Spinal cord (tissue), 10 donors: ENCODE measurements at places on chromosomes 3 and 15. TPM values are rescaled to one million over a fixed set of nuclear protein-coding genes. Genes with fewer than 3 reads are reported as not detected.

DNA sequence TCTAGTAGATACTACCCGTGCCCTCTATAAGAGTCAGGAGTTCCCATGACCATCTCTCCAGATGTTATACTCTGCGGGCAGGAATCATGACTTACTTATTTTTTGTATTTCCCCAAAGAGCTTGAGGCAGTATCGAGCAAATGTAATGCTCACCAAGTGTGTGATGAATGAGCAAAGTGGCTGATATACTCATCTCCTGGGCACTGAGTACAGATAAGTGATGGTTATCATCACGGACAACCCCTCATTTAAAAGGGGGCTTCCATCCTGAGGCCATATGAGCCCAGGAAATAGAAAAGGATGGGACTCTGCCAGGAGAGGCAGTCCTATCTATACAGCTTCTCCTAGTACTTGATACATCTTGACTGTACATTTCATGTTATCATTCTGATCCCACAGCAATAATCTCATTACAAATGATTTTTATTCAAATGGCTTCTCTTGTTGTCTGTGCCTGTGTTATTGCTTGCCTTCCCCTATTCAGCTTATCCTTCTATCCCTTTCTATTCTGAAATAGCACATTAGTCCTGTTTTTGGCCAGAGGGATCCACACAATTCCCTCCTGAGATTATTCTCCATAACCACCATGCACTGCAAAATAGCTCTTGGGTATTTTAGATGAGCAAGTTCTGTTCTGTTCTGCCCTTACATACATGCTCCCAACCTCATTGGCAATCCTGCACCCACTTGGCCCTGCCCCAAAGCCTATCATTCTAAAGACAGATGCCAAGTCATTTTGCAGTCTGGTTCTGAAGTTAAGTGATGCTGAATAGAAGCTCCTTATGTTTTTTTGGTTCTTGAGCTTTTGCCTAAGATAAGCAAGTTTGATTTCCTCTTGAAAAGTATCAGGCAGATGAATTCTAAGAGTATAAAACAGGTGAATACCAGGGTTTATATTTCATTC lies 48.0 kb upstream of the MRPL3 start:
- no peak overlapping the region for H3K4me3 ChIP-seq
- H3K36me3 ChIP-seq = no peaks in the 10 kb centered on the region

The ATP13A4 gene
- polyA plus RNA-seq = 53.4 TPM

DNA sequence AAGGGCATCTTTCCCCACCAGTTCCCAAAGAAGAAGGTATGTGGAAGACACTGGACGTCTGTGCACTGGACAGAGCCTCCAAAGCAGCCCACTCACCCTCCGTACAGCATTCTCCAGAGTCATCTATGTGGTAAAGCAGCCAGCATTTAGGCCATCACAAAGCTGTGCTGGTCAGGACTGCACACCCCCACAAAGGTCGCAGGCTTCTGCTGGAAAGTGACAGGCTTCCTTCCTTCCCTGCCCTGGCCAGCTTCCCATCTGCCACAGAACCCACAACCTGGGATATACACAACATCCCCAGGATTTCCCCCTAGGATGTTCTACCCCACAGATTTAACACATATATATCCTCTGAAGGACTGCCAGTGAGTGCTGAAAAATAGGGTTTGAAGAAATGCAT lies 64.6 kb upstream of the GALNT15 start:
- no peak overlapping the region for H3K4me3 ChIP-seq
- DNase-seq = no peak
- H3K27me3 ChIP-seq = no peaks in the 10 kb centered on the region
- no peaks in the 10 kb centered on the region for H3K4me1 ChIP-seq

DNA sequence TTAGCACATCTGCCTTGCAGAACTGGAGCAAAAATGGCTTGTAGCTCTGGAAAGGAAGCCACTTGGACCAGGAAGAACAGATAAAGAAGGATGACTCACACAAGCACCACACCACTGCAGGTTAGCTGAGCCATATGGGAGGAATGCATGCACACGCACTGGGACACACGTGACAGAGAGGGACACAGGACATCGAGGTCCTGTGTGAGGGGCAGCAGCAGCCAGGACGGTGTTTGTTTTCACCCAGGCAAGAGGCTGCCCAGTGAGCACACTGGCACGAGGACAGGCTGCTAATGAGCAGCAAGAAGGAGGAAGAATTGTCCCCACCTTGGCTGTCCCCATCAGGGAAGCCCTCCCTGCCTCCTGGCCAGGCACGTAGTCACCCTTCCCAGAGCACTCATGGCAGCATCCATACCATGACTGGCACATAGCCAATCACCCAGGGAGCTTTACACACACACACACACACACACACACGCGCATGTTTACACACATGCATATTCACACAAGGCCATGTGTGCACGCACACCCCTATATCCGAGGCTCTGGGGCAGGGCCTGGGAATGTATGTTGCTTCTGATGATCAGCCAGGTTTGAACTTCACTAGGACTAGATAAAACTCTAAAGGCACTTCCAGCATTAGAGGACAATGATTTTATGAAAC lies 24.0 kb upstream of the SPTBN5 start:
- H3K27ac ChIP-seq = peak overlapping the region; percentile 34
- H3K27me3 ChIP-seq = no peaks in the 10 kb centered on the region
- H3K36me3 ChIP-seq = peaks cover 8% of the 10 kb centered on the region

The PCSK6 gene
- 11.1 TPM for polyA plus RNA-seq

The SOX14 gene
- polyA plus RNA-seq = 2.7 TPM

The FBXO22 gene
- 31.6 TPM for polyA plus RNA-seq

The FOXL2NB gene
- polyA plus RNA-seq = 1.4 TPM

The AHSG gene
- polyA plus RNA-seq = 0.42 TPM

DNA sequence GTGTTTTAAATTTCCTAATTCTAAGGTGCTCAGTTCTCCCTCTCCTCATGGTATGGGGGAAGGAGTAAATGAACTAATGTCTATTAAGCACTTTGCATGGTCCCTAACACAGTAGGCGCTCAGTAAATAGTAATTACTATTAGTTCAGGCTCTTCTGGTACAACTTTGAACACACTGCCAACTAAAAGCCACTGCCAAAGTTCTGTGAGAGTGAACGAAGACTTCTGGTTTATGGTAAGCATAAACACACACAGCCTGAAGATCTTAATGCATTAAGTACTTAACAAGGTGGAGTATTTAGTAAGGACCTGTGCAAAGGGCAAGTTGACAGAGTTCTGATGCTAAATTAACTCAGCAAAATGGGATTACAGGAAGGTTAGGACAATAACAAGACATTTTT lies 24.7 kb downstream of the RARB start:
- peaks cover 15% of the 10 kb centered on the region for H3K4me1 ChIP-seq
- no peak overlapping the region for H3K4me3 ChIP-seq
- H3K27me3 ChIP-seq = peaks cover 2% of the 10 kb centered on the region
- DNase-seq = no peak
- no peaks in the 10 kb centered on the region for H3K36me3 ChIP-seq

GRCh38 chr3:52393959-52394670 lies 50.8 kb downstream of the SEMA3G start:
- no peak for DNase-seq
- no peaks in the 10 kb centered on the region for H3K27me3 ChIP-seq
- no peak overlapping the region for H3K27ac ChIP-seq
- no peaks in the 10 kb centered on the region for H3K4me1 ChIP-seq
- no peak overlapping the region for H3K4me3 ChIP-seq
- H3K36me3 ChIP-seq = peaks cover 62% of the 10 kb centered on the region

DNA sequence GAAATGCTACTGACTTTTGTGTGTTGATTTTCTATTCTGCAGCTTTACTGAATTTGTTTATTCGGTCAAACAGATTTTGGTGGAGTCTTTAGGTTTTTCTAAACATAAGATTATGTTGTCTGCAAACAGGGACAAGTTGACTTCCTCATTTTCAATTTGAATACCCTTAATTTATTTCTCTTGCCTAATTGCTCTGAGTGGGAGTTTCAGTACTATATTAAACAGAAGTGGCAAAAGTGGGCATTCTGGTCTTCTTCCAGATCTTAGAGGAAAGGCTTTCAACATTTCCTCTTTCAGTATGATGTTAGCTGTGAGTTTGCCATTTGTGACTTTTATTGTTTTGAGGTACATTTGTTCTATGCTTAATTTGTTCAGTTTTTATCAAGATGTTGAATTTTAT lies 268.5 kb downstream of the WNT5A start:
- no peak for DNase-seq
- H3K4me1 ChIP-seq = no peaks in the 10 kb centered on the region
- H3K27me3 ChIP-seq = no peaks in the 10 kb centered on the region
- no peak overlapping the region for H3K4me3 ChIP-seq

The HESX1 gene
- polyA plus RNA-seq = 2.0 TPM

DNA sequence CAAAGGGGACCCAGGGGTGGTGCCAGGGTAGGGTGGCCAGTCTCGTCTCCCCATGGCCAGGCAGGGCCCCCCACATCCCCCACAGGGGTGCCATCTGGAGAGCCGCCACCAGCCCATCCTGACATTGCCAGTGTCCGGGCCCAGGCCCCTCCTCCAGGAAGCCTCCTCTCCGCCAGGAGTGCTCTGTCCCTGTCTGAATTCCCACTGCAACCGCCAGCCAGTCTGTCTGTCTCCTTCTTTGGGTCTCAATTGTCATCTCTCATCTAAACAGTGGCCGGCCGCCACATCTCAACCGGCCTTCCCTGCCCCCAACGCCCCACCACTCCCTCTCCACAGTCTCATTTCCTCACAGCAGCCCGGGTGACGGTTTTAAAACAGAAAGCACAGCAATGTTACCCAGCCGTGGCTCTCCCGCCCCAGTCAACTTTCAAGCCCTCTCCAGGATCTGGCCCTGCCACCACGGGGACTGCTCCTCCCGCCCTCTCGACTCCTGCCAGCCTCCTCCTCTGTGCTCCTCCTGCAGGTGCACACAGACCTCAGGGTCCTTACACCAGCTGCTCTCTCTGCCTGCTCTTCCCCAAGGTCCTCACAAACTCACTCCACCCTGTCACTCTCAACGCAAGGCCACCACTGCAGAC lies 57.0 kb downstream of the IQSEC1 start:
- peak overlapping the region; percentile 48 for H3K27ac ChIP-seq
- no peak overlapping the region for H3K4me3 ChIP-seq
- H3K4me1 ChIP-seq = peaks cover 77% of the 10 kb centered on the region
- DNase-seq = no peak
- peaks cover 29% of the 10 kb centered on the region for H3K36me3 ChIP-seq

GRCh38 chr3:37308247-37308646 lies 133.9 kb upstream of the LRRFIP2 start:
- H3K27ac ChIP-seq = no peak overlapping the region
- H3K36me3 ChIP-seq = peaks cover 4% of the 10 kb centered on the region
- peak; percentile 17 for DNase-seq

- no peak for DNase-seq
- H3K27me3 ChIP-seq = no peaks in the 10 kb centered on the region
- no peaks in the 10 kb centered on the region for H3K4me1 ChIP-seq
- no peak overlapping the region for H3K27ac ChIP-seq
These were observed 36.0 kb upstream of the MBNL1 start for GRCh38 chr3:152232679-152233078.

DNA sequence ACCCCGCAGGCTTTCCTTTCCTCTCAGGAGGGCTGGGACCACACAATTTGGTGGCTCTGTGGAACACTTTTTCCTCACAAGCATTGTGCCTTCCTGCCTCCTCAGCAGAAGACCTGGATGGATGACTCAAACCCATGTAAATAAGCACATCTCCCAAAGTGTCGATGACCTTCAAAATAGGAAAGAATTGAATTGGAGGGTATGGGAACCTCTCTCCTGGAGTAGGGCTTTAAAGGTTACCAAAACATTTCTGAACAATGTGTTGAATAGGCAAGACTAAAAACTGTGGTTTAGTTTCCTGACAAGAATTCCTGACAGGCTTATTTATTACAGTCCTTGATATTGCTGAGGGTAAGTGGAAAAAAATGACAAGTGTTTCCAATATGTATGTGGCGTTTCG lies 118.2 kb downstream of the ALDH1A2 start:
- peaks cover 4% of the 10 kb centered on the region for H3K4me1 ChIP-seq
- H3K27me3 ChIP-seq = no peaks in the 10 kb centered on the region
- H3K4me3 ChIP-seq = no peak overlapping the region
- DNase-seq = no peak

DNA sequence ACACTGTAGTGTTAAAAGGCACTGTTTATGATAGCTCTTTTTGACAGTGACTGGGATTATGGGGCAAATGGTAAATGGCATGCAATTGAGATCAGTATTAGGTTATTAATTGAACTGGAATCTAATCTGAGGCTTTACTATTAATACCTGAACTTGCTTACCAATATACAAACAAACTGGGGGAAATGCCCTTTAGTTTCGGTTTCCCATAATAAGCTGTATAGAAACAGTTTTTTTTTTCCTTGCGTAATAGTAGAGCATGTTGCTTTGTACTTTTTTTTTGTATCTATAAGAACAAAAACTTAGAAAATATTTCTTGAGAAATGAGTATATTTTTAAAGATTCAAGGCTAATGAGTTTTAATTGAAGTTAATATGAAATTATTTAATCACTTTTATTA lies 95.0 kb downstream of the FNDC3B start:
- DNase-seq = no peak
- no peaks in the 10 kb centered on the region for H3K27me3 ChIP-seq
- no peak overlapping the region for H3K27ac ChIP-seq
- no peaks in the 10 kb centered on the region for H3K4me1 ChIP-seq

The ZNF609 gene
- 34.5 TPM for polyA plus RNA-seq

DNA sequence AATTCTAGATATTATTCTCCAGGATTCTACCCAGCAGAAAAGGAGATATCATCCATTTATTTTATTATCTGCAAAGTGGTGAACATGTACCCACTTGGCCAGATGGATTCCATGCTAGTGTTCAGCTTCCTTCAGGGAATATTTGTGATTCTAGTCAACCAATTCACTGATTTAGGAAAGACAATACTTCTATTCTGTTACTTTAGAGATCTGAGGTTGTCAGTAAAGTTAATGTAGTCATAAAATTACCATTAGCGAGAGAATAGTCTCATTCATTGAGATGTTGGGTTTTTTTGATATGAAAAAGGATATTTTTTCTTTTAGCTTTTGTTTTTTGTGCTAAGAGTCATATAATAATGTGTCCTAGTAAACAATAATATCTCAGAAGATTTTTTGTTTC lies 222.8 kb downstream of the CGGBP1 start:
- H3K36me3 ChIP-seq = no peaks in the 10 kb centered on the region
- no peaks in the 10 kb centered on the region for H3K27me3 ChIP-seq
- H3K4me3 ChIP-seq = no peak overlapping the region

- H3K4me1 ChIP-seq = no peaks in the 10 kb centered on the region
- no peak overlapping the region for H3K4me3 ChIP-seq
- no peaks in the 10 kb centered on the region for H3K36me3 ChIP-seq
These were observed 572.2 kb upstream of the LMCD1 start for GRCh38 chr3:7929319-7929889.

DNA sequence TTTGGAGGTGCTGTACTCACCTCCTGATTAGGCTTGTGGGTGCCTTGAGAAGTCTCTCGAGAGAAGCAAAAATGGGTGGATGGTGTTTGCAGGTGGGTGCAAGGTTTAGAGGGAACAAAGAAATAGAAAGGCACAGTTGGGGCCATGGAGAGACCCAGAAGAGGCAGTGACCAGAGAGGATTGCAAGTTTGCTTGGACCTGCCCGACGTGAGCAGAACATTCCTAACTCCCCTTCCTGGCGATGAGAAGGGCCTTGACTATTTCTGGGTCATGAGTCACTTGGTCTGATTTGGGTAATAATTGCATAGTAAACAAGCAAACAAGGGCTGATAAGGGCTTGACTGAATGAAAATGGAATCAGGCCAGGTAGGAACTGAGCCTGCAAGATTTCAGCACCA lies 7.0 kb upstream of the CTSH start:
- H3K4me3 ChIP-seq = no peak overlapping the region
- no peak overlapping the region for H3K27ac ChIP-seq
- no peak for DNase-seq
- no peaks in the 10 kb centered on the region for H3K27me3 ChIP-seq
- no peaks in the 10 kb centered on the region for H3K4me1 ChIP-seq

The SPINK8 gene
- polyA plus RNA-seq = 1.6 TPM
